CD4-positive, alpha-beta T cell treated with Interleukin-4 for 4 hours (primary cell): ENCODE measurements at places on chromosomes 12 and 14.

DNA sequence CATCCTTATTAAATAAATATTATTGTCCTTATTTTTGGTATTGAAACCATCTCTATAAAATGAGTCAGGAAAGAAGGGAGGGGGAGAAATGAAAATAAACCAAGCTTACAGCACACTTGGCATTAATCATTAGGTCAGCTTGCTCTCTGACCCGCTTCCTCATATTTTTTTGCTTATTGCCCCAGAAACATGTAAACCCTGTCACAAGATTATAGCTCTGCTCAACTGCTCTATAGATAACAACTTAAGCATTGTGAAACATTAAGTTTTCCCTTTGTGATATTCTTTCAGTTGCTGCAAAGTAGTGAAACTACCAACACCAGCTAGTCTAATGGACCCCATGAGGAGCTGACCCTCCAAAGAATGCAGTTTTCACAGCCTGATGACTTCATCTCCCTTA lies 819.5 kb downstream of the SLC16A7 start:
- no peak for DNase-seq

DNA sequence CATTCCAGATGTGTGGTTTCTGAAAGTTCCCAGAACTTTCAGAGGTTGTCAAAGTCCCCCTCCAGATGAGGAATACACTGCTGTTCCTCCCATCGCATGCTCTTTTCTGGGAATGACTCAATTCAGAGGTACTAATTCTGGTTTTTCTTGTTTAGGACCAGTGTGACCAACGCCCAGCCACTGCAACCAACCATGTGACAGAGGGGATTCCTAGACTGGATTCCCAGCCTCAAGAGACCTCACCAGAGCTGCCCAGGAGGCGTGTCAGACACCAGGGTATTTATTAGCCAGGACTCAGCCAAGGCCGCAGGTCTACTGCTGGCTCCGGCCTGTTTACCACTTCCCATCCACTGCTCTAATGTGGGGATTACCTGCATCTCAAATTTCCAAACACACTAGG lies 24.2 kb downstream of the TRAFD1 start:
- no peak for DNase-seq

DNA sequence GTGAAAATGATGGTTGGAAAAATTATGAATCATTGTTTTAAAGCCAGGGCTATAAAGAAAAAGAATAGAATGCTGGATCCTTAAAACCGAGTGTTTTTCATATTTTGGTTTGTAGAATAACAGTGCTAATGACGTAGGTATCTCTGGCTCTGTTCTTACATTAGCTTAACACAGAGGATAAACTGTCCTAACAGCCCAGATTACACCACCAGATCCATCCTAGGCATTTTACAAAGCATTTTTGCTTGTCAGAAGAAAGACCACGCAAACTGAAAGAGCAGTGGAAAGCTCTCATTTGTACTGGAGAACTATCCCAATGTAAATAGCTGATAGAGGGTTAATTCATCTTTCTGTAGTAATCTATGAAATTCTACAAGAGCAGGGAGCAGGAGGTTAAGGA lies 13.6 kb downstream of the IFT81 start:
- no peak for DNase-seq

GRCh38 chr12:118220702-118221101 lies 84.8 kb downstream of the PEBP1 start:
- DNase-seq, result no peak

GRCh38 chr12:4190366-4191063 lies 83.0 kb upstream of the CCND2 start:
- DNase-seq, result no peak

DNA sequence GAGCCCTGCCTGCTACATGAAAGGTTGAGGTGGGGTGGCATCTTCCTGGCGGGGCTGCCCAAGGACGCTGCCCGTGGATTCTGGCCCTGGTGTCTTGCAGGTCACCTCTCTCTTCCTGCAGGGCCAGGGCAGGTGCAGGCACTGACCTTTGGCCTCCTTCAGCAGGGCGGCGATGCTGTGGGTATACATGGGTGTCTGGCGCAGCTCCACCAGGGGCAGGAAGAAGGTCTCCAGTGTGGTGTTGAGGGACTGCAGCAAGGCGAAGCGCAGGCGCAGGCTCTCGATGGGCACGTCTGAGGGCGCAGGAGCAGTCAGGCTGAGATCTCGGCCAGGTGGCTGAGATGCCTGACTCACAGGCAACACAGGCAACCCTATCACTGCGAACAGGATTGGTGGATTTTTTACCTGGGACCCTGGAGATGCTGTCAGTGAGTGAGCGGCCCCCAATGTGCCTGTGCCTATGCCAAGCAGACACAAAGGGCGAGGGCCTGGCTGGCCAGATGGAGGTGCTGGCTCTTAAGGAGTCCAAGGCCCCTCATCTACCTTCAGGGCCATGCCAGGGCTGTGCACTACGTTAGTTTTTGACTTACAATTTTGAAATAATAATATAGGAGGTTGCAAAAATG lies 45.7 kb downstream of the TRAFD1 start:
- no peak for DNase-seq

- DNase-seq, result no peak
Measured at GRCh38 chr12:14258575-14258940, 106.9 kb upstream of the ATF7IP start.

GRCh38 chr14:73763396-73763795 lies 49.2 kb upstream of the PNMA1 start:
- no peak for DNase-seq

DNA sequence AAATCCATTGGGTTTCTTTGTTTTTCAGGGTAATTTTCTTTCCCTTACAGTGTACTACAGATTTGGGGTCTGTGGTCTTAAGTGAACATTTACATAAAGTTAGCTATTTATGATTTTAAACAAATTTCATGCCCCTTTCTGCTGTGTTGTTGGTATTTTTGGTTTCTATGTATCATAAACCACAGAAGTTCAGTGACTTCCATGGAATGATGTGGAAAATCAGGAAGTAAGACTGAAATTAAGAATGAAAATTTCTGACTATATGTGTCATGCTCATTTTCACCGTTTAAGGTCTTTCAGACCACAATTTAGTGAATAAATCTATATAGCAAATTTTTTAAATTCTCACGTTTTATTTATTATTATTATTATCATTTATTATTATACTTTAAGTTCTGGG lies 31.7 kb downstream of the ETV6 start:
- DNase-seq, result no peak

DNA sequence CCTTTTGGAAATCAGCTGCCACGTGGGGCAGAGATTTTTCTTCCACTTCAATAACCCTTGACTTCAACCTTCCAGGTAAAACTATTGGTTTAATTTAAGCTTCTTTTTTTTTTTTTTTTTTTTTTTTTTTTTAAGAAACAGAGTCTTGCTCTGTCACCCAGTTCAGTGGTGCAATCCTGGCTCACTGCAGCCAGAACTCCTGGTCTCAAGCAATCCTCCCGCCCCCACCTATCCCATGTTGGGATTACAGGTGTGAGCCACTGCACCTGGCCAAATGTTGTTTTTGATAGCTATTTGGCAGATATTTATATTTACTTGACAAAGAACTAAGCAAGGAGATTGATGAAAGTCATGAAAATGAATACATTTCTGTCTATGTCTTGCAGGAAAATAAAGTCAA lies 65.1 kb downstream of the SINHCAF start:
- DNase-seq, result no peak

- DNase-seq, result no peak
Measured at GRCh38 chr12:102430661-102431060, 49.7 kb downstream of the IGF1 start.
